ENCODE measurements at places on chromosomes 5 and 9.

GRCh38 chr5:91110686-91111085, 272.4 kb downstream of the ARRDC3 start:
- no peaks in the 10 kb centered on the region for H3K36me3 ChIP-seq
- H3K4me1 ChIP-seq, result no peaks in the 10 kb centered on the region
- no peak overlapping the region for H3K27ac ChIP-seq
- no peak overlapping the region for H3K4me3 ChIP-seq

DNA sequence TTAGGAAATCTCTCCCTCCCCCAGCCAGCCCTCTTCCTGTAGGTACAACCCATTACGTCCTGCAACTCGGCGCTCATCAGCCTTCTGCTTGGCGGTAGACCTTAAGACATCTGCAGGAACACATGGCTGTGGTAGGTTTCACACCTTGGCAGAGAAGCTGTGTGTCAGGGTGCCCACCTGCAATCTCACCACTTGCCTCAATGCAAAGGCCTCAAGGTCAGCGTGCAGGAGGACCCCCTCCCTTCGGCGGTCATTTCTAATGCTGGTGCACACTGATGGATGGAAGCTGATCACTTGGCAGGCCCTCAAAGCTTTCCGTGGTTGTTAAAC, 67.3 kb downstream of the CRB2 start:
- peaks cover 6% of the 10 kb centered on the region for H3K36me3 ChIP-seq
- no peak overlapping the region for H3K27ac ChIP-seq
- H3K4me1 ChIP-seq, result no peaks in the 10 kb centered on the region

- no peaks in the 10 kb centered on the region for H3K27me3 ChIP-seq
- no peak overlapping the region for H3K4me3 ChIP-seq
- peaks cover 4% of the 10 kb centered on the region for H3K36me3 ChIP-seq
- no peak for DNase-seq
- no peaks in the 10 kb centered on the region for H3K4me1 ChIP-seq
- H3K27ac ChIP-seq, result no peak overlapping the region
Observed at GRCh38 chr5:164127527-164127926, 622.1 kb downstream of the MAT2B start.

DNA sequence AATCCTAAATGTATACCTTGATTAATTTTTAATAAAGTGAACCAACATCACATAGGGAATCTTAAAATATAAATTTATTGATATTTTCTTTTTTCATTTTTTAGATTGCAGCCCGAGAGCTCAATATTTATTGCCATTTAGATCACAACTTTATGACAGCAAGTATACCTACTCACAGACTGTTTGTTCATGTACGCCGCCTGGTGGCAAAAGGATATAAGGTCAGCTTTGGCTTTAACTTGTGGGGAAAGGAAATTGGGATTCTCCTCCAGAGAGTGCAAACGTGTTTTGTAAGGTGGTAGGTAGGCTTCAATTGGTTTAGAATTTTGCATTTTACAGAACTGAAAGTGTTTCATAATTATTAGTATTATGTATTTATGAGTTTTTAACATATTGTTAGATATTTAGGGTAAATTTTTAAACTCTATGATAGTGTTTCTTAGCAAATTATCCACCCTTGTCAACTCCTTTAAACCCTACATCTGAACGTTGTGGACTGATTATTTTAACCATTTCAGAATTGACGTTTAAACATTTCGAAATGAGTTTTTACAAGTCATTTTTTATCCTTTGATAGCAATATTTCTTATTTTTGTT, 17.5 kb upstream of the DHFR start:
- H3K36me3 ChIP-seq, result peaks cover 17% of the 10 kb centered on the region
- peaks cover 6% of the 10 kb centered on the region for H3K4me1 ChIP-seq
- H3K27me3 ChIP-seq, result no peaks in the 10 kb centered on the region
- H3K4me3 ChIP-seq, result no peak overlapping the region
- peak; percentile 54 for DNase-seq
- no peak overlapping the region for H3K27ac ChIP-seq

DNA sequence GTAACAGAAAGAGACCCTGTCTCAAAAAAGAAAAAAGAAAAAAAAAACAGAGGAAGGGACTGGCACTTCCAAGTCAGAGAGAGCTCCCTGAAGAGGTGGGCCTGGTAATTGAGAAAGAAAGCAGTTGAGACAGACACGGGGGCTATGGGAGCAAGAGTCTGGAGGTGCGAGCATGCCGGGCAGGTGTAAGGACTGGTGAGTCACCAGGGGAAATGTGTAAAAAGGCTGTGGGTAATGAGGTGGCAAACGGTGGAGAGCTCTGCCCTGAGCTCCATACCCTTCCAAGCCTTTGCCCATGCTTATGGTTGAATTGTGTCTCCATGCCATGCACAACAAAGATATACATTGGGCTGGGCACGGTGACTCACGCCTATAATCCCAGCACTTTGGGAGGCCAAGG, 18.0 kb upstream of the JADE2 start:
- DNase-seq, result no peak
- H3K4me1 ChIP-seq, result peaks cover 13% of the 10 kb centered on the region
- no peaks in the 10 kb centered on the region for H3K36me3 ChIP-seq
- H3K27ac ChIP-seq, result no peak overlapping the region
- H3K4me3 ChIP-seq, result no peak overlapping the region

DNA sequence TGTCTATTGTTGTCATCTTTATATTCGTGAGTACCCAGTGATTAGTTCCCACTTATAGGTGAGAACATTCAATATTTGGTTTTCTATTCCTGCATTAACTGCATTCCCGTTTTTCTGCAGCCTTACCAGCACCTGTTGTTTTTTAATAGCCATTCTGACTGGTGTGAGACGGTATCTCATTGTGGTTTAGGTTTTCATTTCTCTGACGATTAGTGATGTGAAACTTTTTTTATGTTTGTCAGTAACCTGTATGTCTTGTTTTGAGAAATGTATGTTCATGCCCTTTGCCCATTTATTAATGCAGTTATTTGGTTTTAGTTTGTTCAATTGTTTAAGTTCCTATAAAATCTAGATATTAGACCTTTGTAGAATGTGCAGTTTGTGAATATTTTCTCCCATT, 546.0 kb upstream of the RORB start:
- H3K27me3 ChIP-seq, result no peaks in the 10 kb centered on the region
- H3K4me3 ChIP-seq, result no peak overlapping the region
- no peaks in the 10 kb centered on the region for H3K4me1 ChIP-seq
- H3K27ac ChIP-seq, result no peak overlapping the region

DNA sequence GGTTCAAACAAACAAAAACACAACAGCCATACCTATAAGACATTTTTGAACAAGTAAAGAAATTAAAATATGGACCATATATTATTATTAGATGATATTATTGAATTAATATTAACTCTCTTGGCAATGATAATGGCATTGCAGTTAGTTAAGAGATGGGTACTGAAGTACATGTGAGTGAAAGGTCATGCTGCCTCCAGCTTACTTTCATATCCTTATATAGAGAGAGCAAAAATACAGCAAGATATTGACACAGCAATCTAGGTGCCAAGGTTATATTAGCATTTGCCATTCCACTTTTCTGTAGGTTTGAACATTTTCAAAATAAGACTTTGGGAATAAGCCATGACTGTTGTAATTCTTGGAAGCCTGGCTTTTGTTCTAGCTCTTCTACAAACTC, 6.1 kb downstream of the TNFSF8 start:
- peaks cover 73% of the 10 kb centered on the region for H3K4me1 ChIP-seq
- peaks cover 9% of the 10 kb centered on the region for H3K36me3 ChIP-seq
- no peak overlapping the region for H3K27ac ChIP-seq
- no peaks in the 10 kb centered on the region for H3K27me3 ChIP-seq

DNA sequence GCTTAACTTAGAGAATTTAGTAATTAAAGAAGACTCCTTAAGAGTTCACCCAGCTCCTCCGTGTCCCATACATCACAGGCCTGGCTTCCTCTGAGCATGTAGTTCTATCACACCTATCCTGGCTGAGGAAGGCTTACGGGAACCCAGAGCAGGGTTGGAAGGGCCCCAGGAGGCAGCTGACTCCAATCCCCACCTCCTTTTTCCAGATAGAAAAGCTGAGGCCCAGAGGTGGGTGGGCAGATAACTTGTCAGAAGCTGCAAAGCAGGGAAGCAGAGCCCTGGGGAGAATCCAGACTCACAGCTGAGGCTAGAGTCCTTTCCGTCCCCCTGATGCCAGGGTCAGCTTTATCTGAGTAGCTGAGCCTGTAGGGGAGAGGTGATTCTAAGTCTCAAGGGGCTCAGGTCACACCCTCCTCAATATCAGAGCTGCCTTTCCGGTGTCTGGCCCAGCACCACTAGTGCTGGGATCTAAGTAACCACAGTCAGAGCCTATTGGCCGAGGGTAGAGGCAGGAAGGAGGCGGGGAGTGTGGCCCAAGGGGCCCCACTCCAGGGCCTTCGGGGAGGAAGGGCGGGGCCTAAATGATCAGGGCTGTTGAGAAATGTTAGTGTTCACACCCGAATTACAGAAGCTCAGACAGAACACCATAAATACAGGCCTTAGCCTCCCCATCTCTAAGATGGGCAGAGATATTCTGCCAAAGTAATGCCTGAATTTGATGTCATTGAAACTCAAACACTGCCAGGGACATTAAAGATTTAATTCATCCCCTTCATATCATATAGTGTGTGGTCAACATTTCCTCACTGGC, 9.9 kb downstream of the CCDC69 start:
- peak overlapping the region; percentile 75 for H3K4me3 ChIP-seq
- peaks cover 44% of the 10 kb centered on the region for H3K36me3 ChIP-seq
- H3K27ac ChIP-seq, result peak overlapping the region; percentile 83
- peaks cover 78% of the 10 kb centered on the region for H3K4me1 ChIP-seq

DNA sequence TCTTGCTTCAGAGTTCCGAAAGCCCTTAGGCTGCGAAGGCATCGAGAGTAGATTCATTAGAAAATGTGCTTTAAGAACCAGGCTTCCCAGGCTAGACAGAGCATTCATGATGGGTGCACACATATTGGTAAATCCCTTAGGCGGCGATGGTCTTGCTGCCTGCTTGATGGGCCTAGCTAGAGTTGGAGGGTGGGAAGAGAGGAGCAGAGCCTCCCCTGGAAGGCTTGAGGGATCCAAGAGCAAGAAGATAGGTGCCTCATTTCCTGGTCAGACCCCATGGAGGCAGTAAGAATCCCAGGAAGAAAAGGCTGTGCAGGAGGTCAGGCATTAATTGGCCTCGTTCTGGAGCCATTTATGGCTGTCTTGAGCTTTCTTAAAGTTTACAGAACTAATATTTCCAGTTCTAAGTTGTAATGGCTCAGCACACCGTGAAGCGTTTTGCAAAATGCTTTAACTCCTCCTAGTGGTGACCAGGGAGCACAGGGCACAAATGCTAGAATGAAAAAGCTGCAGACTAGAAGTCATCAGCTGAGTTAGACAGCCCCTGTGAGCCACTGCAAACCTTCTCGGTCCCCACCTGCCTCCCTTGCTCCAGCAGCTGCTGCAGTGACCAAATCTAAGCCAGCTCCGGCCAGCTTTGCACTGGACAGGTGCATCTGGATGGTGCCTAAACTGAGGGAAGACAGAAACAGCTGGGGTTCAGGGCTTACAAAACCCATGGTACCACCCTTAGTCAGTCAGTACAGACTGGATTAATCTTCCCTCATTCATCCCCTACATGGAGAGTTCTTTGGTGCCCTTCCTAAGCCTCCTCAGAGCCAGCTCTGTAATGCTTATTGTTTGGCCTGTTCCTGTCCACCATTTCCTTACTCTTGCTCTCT, 14.7 kb downstream of the SLC45A2 start:
- H3K4me3 ChIP-seq, result no peak overlapping the region
- no peak overlapping the region for H3K27ac ChIP-seq
- peaks cover 18% of the 10 kb centered on the region for H3K27me3 ChIP-seq
- no peak for DNase-seq

DNA sequence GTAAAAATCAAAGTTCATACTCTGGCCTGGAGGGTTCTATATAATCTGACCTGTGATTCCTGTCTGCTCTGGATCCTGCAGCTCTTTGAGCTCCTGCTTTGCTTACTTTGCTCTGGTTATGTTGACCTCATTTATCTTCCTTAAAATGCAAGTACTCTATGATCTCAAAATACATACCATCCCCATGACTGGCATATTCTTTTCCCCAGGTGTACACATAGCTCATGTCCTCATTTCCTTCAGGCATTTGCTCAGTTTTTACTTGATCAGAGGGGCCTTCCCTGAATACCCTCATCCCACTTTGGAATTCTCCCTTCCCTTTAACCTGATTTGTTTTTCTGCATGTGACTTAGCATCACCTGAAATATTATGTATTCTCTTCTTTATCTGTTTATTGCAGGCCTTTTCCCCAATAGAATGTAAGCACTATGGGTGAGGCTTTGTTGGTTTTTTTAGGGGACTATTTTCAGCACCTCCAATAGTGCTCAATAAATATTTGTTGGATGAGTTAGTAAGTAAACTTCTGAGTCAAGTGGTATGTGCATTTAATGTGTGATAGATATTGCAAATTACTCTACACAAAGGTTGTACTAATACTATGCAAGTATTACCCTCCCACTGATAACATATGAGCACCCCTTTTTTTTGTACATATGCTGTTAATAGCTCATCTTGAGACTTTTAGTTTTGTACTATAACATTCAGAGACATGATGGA, 211.5 kb downstream of the NMUR2 start:
- no peak overlapping the region for H3K4me3 ChIP-seq
- no peaks in the 10 kb centered on the region for H3K4me1 ChIP-seq
- DNase-seq, result no peak
- H3K27ac ChIP-seq, result no peak overlapping the region

DNA sequence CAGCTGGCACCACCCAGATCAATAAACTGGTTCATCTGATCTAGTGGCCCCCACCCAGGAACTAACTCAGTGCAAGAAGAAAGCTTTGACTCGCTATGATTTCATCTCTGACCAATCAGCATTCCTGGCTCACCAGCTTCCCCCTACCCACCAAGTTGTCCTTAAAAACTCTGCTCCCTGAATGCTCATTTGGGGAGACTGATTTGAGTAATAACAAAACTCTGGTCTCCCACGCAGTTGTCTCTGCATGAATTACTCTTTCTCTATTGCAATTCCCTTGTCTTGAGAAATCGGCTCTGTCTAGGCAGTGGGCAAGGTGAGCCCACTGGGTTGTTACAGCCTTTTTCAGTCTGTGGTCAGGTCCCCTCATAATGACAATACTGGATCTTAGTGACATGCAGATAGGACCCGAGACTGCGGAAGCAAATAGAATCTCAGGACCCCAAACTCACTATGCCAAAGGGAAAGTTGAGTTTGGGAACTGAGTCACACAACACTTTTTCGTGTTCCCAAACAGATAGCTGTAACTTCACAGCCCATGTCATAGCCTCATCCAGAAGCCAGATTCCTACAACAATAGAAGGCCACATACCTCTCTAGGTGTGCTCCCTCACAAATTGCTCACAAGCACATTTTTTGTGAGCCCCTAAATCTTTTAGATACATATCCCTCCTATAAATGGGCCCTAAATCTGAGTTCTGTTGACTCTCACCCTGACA, 175.2 kb upstream of the RAI14 start:
- H3K36me3 ChIP-seq, result no peaks in the 10 kb centered on the region
- no peaks in the 10 kb centered on the region for H3K4me1 ChIP-seq
- DNase-seq, result no peak
- H3K4me3 ChIP-seq, result no peak overlapping the region

DNA sequence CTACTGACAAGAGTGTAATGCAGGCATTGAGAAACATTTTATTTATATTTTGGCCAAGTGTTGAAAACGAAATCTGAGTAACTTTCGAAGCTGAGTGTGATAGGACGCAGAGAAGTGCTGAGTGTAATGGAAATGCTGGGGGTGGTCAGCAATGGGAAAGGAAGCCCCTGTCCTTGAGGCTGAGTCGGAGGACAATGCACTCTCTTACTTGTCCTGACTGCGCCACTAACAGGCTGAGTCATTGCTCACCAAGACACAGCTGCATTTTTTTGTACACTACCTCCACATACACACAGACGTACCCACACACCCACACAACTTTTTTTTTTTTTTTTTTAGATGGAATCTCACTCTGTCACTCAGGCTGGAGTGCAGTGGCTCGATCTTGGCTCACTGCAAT, 637.7 kb downstream of the SLCO4C1 start:
- H3K4me3 ChIP-seq, result no peak overlapping the region
- no peaks in the 10 kb centered on the region for H3K4me1 ChIP-seq
- no peaks in the 10 kb centered on the region for H3K36me3 ChIP-seq

All from effector memory CD8-positive, alpha-beta T cell (primary cell).